ENCODE measurements at places on chromosomes 7 and 10.

DNA sequence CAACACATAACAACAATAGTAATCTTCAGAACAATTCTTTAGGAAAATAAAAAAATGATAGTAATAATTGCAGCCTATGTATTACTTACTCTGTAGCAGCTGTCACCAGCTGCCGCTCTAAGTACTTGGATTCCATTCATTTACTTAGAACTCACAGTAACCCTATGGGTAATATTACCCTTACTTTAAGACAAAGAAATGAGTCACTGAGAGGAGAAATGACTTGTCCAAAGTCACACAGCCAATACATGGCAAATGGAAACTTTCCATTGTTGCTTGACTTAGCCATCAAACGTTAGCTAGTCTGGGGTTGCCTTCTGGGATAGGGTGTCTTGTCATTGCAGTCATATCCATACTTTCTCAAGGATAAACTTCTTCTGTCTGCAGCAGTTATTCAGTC lies 3.6 kb downstream of the CCNY start:
- no peak overlapping the region for H3K4me3 ChIP-seq
- peaks cover 23% of the 10 kb centered on the region for H3K4me1 ChIP-seq
- no peaks in the 10 kb centered on the region for H3K36me3 ChIP-seq
- H3K27me3 ChIP-seq, result no peaks in the 10 kb centered on the region

DNA sequence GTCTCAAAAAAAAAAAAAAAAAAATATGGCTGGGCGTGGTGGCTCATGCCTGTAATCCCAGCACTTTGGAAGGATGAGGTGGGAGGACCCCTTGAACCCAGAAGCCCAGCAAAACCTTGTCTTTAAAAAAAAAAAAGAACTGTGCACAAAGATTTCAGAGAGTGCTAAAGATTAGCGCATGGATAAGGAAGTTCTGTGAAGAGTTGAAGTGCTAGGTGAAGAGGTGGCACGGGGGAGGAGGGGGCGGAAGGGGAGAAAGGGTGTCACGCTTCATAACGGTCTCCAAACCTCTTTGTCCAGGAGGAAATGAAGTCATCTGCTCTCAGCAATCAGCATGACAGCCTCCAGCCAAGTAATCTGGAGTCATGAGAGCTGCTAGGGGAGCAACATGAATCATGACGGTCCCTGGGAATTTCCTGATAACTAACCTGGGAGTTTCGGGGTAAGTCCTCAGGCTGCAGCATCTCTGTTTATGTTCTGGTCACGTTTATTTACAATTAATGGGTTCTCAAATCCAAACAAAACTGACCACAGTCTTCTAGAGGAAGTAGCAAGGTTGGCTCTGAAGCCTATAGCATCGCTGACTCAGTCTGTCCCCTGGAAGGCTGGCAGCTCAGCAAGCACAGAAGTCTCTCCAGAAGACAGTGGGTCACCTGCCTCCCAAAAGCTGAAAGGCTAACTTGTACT lies 1.9 kb upstream of the PLAU start:
- peaks cover 12% of the 10 kb centered on the region for H3K36me3 ChIP-seq
- no peaks in the 10 kb centered on the region for H3K27me3 ChIP-seq
- H3K4me1 ChIP-seq, result peaks cover 59% of the 10 kb centered on the region
- peak; percentile 96 for DNase-seq

DNA sequence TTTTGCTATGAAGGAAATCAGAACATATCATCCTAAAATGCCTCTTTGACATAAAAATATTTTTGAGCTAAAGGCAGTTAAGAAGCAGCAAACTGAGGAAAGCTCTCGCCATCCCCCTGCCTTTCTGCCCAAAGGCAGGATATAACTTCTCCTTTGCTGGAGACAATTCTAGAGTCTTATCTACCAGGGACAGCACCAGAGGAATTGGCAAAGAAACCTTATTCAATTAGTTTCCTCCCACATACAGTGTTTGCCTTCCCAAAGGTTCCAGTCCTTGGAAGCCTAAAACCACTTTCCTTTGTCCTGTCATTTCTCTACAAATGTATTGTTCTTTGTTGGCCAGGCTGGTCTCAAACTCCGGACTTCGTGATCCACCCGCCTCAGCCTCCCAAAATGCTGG lies 33.7 kb downstream of the MASTL start:
- peaks cover 10% of the 10 kb centered on the region for H3K36me3 ChIP-seq

DNA sequence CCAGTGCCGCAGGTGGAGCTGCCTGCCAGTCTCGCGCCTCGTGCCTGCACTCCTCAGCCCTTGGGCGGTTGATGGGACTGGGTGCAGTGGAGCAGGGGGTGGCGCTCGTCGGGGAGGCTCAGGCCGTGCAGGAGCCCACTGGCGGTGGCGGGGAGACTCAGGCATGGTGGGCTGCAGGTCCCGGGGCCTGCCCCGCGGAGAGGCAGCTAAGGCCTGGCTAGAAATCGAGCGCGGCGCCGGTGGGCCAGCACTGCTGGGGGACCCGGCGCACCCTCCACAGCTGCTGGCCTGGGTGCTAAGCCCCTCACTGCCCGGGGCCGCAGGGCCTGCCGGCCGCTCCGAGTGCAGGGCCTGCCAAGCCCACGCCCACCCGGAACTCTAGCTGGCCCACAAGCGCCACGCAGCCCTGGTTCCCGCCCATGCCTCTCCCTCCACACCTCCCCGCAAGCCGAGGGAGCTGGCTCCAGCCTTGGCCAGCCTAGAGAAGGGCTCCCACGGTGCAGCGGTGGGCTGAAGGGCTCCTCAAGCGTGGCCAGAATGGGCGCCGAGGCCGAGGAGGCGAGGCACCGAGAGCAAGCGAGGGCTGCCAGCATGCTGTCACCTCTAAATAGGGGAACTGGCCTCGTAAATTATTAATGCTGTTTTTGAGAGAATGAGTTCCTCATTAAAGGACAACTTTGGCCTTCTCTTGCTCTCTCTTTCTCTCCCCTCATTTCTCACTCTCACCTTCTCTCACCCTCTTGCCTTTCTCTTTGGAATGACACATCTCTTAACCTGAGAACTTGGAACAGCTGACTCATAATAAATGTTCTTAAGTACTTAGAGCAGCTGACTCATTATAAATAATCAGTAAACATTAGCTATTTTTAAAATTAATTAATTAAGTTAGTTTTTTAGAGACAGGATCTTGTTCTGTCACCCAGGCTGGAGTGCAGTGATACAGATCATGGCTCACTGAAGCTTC lies 4.9 kb downstream of the ACADSB start:
- peaks cover 7% of the 10 kb centered on the region for H3K4me1 ChIP-seq
- no peak for DNase-seq
- no peak overlapping the region for H3K4me3 ChIP-seq
- H3K36me3 ChIP-seq, result no peaks in the 10 kb centered on the region

GRCh38 chr7:144534655-144535395 lies 131.3 kb upstream of the NOBOX start:
- H3K27me3 ChIP-seq, result no peaks in the 10 kb centered on the region
- DNase-seq, result no peak
- no peak overlapping the region for H3K27ac ChIP-seq
- no peaks in the 10 kb centered on the region for H3K4me1 ChIP-seq
- no peak overlapping the region for H3K4me3 ChIP-seq
- H3K36me3 ChIP-seq, result no peaks in the 10 kb centered on the region
